ENCODE measurements at places on chromosomes 4 and X.

DNA sequence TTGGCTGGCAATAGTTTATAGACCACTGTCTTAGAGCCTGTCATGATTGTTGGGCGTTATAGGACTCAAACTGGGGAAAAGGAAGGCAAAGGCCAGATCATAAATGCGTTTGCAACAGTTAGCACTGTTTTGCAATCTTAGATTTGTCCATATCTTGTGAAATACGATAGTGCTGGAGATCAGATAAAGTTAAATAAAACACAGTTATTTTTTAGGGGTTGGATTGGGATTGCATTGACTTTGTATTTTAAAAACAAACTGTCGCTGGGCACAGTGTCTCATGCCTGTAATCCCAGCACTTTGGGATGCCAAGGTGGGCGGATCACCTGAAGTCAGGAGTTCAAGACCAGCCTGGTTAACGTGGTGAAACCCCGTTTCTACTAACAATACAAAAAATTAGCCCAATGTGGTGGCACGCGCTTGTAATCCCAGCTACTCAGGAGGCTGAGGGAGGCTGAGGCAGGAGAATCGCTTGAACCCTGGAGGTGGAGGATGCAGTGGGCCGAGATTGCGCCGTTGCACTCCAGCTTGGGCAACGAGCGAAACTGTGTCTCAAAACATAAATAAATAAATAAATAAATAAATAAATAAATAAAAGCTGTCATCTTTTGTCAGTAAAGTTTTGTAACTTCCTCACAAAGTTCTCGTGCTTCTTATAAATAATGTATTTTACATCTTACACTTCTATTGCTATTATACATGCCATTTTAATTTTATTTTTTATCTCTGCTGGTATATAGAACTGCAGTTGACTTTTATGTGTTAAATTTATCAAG lies 117.2 kb downstream of the KDM6A start:
- peak; percentile 3 for DNase-seq

- DNase-seq: no peak
Measured at GRCh38 chr4:108828620-108829019, 65.8 kb upstream of the ETNPPL start.

GRCh38 chr4:34850421-34850820 lies 1393.9 kb downstream of the ARAP2 start:
- no peak for DNase-seq

DNA sequence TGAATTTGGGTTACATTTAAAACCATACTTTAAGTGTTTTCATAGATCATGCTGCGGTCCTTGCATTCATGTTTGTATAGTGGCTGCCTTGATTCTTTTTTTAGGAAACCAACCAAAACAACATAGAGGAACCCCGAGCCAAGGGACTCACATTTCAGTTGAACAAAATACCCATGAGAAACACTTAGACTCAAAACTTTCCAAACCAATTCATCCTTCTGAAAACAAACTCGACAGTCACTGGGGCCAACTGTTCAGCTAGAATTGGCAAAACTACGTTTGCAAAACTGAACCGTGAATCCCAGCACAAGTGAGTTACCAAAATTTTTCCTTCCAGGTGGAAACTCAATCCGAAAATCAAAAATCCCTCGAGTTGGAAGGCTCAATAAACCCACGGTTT lies 1.4 kb downstream of the ADGRA3 start:
- DNase-seq: no peak

All from MV-4-11 (cell line).